ENCODE measurements at places on chromosomes 6 and 20.
A peak's percentile ranks its signal among the peaks of the same experiment; 100 is the strongest.

DNA sequence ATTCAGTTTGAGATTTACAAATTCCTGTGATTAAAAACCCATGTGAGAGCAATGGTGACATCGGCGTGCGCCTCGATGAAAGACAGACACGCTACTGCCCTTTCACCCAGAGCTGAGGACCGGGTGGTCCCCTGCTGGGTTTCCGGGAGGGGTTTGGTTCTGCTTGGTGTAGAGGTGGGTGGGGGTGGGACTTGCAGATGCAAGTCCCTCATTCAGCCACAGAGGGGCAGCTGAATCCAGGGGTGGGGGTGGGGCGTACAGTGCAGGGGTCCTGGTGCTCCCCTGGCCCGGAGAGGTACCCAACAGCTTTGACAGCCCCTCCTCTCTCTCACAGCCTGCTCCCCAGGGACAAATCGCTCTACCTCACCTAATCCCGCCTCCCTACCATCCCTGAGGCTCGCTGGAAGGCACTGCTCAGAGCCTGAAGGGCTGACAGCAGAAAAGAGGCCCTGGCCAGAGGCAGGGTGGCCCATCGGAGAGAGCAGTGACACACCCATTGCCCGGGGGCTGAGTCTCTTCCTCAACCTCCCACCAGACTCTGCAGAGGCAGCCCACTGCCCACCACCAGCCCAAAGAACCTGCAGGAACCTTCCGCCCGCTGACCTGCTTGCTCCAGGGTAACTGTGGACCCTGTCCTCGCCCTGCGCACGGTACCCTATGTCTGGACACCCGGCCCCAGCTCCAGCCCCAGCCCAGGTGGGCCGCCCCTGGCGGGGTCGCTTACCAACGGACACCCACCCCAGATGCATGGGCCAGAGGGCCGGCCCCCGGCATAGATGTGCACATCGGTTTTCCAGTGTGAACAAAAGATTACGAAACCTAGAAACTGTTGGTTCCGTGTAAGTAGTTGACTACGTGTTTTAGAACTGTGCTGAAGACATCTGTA lies 118.4 kb downstream of the JPH2 start:
- no peak for DNase-seq

- DNase-seq = no peak
These were observed 18.0 kb upstream of the DEFB129 start for GRCh38 chr20:208942-209566.

GRCh38 chr6:156160007-156160794 lies 617.0 kb upstream of the ARID1B start:
- DNase-seq = no peak

GRCh38 chr6:26312501-26313397 lies 52.2 kb upstream of the BTN3A2 start:
- DNase-seq = peak; percentile 80

GRCh38 chr6:16320533-16321340 lies 82.3 kb downstream of the GMPR start:
- no peak for DNase-seq

GRCh38 chr20:52539891-52540290 lies 348.3 kb upstream of the ZFP64 start:
- DNase-seq = no peak

GRCh38 chr20:2468581-2469407 lies 1.8 kb downstream of the SNRPB start:
- no peak for DNase-seq

GRCh38 chr20:32585011-32585585 lies at the start of gene NOL4L:
Gene NOL4L, minus strand, starts transcription at chr20:32585333. Its CDS starts 443 bp downstream, at chr20:32584890.
- DNase-seq = peak; percentile 43

GRCh38 chr6:130900913-130901312 lies 73.7 kb downstream of the SMLR1 start:
- no peak for DNase-seq

DNA sequence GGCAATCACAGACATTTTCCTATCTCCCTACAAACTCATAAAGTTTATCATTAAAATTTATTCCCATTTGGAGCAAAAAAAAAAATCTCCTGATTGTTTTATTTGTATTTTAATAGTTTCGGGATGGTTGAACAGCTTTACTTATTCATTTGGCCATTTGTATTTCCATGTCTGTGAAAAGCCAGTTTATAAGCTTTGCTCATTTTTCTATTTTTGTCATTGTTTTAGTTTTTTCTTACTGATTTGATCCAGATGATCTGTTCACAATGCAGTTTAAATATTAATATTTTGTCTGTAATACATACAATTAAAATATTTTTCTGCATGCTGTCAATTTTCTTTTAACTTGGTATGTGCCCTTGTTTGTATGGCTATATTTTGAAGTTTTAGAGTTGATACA lies 65.2 kb upstream of the CCN2 start:
- no peak for DNase-seq

GRCh38 chr6:139164001-139164400 lies 29.1 kb downstream of the HECA start:
- peak; percentile 22 for DNase-seq

- no peak for DNase-seq
These were observed 51.8 kb downstream of the TSHZ2 start for GRCh38 chr20:53023732-53024520.

DNA sequence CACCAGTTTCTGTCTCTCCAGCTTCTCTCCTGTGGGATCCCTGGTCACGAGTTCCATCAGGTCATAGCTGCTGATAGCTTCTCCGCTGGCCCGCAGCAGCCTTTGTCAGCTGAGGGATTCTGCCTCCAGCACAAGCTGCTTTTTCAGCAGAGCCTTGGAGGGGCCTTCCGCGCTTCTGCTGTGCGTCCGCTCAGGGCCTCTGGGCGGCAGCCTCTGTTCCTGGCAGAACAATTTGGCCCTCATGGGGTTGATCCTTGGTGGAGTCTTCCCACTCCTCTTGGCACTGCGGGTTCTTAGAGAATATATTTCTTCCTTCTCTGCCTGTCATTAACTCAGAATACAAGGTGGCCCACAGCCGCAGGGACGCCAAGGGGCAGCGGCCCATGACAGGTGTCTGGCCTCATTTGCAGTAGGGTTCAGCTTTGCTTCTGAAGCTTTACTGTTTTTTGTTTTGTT lies 158.8 kb downstream of the DTNBP1 start:
- no peak for DNase-seq

DNA sequence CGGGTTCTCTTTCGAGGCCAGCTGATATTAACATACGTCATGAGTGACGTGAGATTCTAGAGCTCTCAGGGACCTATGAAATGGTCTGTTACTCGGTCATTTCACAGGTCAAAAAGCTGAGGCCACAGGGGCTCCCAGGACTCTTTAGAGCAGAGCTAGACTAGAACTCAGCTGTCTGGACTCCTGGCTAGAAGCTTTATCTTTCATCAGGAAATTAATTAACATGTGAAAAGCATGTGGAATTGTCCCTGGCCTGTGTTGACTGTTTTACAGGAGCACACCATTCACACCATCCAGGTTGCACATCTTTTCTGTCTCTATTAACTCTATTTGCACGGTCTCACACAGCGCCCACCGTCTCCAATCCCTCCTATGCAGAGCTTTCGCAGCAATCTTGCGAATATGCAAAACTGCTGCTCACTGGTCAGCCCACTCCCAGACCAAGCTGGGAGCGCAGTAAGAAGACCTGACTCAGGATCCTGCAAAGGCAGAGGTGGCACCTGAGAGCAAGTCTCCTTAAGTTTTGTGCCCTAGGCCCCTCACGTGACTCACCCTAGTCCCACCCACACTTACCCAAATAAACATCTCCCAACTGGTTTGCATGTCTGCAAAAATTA lies 522.5 kb downstream of the CD83 start:
- DNase-seq = no peak

DNA sequence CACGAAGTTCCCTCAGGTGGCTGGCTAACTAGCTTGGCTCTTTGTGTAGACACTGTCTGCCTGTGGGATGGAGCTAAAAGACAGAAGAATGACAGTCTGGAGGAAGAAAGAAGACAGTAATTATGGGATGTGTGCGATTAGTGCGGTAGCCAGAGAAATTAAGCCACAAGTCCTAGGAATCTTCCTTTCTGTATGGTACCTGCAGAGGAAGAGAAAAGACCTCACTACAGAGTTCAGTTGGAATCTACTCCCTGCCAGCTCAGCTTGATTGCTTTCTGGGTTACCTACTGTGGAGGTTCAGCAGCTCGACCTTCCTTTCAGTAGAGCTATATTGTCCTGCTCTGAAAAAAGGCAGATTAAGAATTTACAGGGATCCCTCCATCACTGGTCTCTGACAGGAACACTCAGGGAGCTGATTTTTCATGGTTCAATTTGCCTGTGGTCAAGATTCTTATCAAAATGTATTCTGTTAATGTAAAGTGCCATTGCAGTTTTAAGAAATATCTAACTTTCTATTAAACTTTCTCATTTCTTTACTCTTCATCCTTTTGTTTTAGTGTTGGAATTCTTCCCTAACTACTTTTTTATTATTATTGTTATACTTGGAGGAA lies 187.2 kb downstream of the CENPW start:
- DNase-seq = no peak

DNA sequence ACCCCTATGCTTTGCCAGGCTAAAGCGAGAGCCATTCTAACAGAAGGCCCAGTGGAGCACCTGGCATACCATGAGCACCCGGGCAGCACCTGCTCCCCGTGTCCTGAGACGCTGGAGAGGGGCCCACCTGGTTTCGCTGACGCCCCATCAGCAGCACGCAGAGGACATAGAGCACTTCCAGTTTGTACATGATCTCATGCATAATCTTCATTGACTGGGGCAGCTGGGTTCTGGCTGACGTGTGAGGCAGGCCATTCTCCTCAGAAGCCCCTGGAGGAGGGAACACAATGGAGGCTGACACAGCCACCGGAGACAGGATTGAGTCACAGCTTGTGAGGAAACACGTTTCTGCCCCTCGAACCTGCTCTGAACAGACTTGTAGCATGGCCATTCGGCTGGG lies 65.4 kb downstream of the MYH7B start:
- no peak for DNase-seq

Data from activated CD4-positive, alpha-beta T cell treated with anti-CD3 and anti-CD28 coated beads, Interleukin-2, amount 50 U/mL, for 4 hours (primary cell).